ENCODE measurements at places on chromosomes 2 and 18. TPM values are rescaled to one million over a fixed set of nuclear protein-coding genes. Genes with fewer than 3 reads are reported as not detected.
A peak's percentile ranks its signal among the peaks of the same experiment; 100 is the strongest.

TNFRSF11A gene
- polyA plus RNA-seq, result 0.70 TPM

DNA sequence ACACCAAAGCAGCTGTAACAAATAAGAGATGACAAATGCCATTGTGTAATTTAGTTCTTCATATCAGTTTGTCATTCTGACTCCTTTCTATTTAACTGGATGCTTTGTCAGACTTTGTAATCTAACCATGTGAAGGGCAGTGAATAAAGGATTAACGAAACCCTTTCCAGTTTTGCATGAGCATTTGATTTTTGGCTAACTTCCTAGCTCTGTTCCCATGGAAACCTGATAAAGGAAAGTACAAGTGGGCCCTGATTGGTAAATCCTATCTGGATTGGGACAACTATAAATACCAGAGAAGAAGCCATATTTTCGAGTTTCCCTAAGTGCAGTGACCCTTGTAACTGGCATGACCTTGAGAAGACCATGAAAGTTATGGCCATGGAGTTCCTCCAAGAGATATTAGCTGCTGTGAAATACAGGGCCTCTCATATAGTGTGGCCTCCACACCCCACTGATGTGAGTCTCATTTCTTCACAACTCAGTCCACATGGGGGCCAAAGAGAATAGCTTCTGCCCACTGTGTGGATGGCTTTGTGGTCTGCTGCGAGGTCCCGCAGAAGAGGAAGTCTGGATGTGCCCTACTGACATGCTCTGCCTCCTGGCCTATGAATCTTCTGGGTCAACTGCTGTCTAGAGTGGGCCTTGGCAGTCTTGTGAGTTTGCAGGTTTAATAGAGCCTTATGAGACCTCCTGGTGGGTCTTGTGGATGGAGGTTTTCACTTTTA, 38.2 kb upstream of the CYP1B1 start:
- peaks cover 6% of the 10 kb centered on the region for H3K4me1 ChIP-seq
- no peak for DNase-seq
- H3K36me3 ChIP-seq, result no peaks in the 10 kb centered on the region
- no peaks in the 10 kb centered on the region for H3K27me3 ChIP-seq
- H3K4me3 ChIP-seq, result no peak overlapping the region
- no peak overlapping the region for H3K27ac ChIP-seq

GRCh38 chr2:60882971-60883753, 1.8 kb downstream of the REL start:
- peak overlapping the region; percentile 59 for H3K4me3 ChIP-seq
- peak; percentile 27 for DNase-seq
- no peaks in the 10 kb centered on the region for H3K27me3 ChIP-seq
- peaks cover 3% of the 10 kb centered on the region for H3K4me1 ChIP-seq

DNA sequence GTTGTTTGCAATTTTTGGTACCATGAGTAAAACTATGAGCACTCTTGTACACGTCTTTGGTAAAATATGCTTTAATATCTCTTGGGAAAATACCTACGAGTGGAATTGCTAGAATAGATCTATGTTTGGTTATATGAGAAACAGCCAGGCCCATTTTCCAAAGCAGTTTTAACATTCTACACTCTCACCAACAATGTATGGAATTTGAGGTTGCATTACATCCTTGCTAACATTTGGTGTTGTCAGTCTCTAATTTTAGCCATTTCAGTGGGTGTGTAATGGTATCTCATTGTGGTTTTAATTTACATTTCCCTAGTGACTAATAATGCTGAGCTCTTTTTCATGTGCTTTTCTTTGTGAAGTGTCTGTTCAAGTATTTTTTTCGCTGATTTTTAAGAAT, 118.9 kb upstream of the TCF4 start:
- no peaks in the 10 kb centered on the region for H3K27me3 ChIP-seq
- H3K4me1 ChIP-seq, result no peaks in the 10 kb centered on the region
- no peak overlapping the region for H3K4me3 ChIP-seq
- no peaks in the 10 kb centered on the region for H3K36me3 ChIP-seq
- DNase-seq, result no peak

STPG4 gene
- polyA plus RNA-seq, result 0.17 TPM

- DNase-seq, result peak; percentile 53
- H3K4me1 ChIP-seq, result peaks cover 5% of the 10 kb centered on the region
- no peaks in the 10 kb centered on the region for H3K27me3 ChIP-seq
- peak overlapping the region; percentile 19 for H3K4me3 ChIP-seq
- peak overlapping the region; percentile 82 for H3K27ac ChIP-seq
These were observed 32.6 kb upstream of the SLC40A1 start for GRCh38 chr2:189613077-189613636.

CCDC121 gene
- 6.1 TPM for polyA plus RNA-seq

- peak; percentile 43 for DNase-seq
- no peak overlapping the region for H3K4me3 ChIP-seq
- no peaks in the 10 kb centered on the region for H3K27me3 ChIP-seq
- H3K36me3 ChIP-seq, result no peaks in the 10 kb centered on the region
- H3K27ac ChIP-seq, result peak overlapping the region; percentile 99
- H3K4me1 ChIP-seq, result peaks cover 14% of the 10 kb centered on the region
These were observed 2.4 kb downstream of the KLF11 start for GRCh38 chr2:10045561-10046355.

GRCh38 chr18:64175432-64175831, 26.5 kb upstream of the LINC00305 start:
- no peak for DNase-seq
- no peaks in the 10 kb centered on the region for H3K36me3 ChIP-seq
- H3K27ac ChIP-seq, result no peak overlapping the region
- H3K4me3 ChIP-seq, result no peak overlapping the region
- H3K27me3 ChIP-seq, result no peaks in the 10 kb centered on the region

VWC2L gene
- not detected for polyA plus RNA-seq

GRCh38 chr2:208491641-208492040, 85.0 kb downstream of the PTH2R start:
- no peak for DNase-seq
- H3K4me3 ChIP-seq, result no peak overlapping the region
- H3K27me3 ChIP-seq, result no peaks in the 10 kb centered on the region
- H3K36me3 ChIP-seq, result no peaks in the 10 kb centered on the region
- H3K27ac ChIP-seq, result no peak overlapping the region

TANC1 gene
- polyA plus RNA-seq, result 17.0 TPM

DNA sequence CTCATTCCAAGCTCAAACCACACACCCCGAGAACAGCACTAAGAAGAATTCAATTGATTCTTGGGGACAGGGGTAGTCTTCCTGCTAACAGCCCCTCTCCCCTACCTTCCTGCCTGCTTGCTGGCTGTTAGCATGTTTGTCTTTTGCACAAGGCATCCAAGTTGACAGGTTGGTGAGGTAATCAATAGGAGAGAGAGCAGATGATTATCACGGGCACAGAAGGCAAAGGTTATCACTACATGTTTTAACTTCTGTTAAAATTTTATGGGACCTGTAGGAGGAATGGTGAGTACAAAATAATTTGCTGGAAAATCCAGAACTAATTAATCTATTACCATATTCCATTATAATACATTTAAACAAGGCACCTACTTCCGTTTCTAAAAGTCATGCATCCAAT, 442.1 kb upstream of the TCF4 start:
- H3K4me3 ChIP-seq, result no peak overlapping the region
- H3K4me1 ChIP-seq, result no peaks in the 10 kb centered on the region
- H3K36me3 ChIP-seq, result no peaks in the 10 kb centered on the region
- H3K27ac ChIP-seq, result no peak overlapping the region
- no peak for DNase-seq
- H3K27me3 ChIP-seq, result no peaks in the 10 kb centered on the region

DNA sequence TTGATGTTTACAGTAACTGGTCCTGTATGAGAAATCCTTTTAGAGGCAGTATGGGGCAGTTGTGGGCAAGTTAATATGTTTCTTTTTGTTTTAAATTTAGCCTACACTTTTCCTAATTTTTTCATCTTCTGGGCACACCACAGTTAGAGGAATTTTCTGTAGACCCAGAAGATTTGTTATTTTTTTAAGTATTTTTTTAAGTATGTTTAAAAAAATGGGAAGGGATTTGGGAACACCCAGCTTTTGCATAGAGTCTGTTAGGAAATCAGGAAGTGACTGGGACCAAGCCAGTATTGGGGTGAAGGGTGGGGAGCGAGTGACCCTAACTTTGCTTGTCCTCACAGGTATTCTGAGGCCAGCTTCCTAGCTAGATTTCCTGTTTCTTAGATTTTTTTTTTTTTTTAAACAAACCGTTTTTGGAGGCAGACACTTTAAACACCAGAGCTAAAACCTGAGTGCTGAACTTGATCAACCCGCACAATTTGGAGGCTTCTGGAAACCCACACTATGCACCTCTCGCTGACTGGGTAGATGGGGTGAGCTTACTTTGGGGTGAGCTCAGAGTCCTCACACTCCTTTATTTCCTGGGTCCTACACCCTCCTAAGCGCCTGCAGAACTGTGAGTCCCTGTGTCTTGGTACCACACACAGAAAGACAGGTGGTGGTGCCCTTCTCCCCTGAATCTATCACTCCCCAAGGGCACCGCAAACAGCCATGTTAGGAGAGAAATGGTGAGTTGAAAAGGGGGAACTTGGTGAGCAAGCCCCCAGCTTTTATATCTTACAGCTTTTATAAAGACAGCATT, 5.2 kb downstream of the GATA6 start:
- H3K4me3 ChIP-seq, result peak overlapping the region; percentile 98
- DNase-seq, result no peak
- H3K4me1 ChIP-seq, result peaks cover 9% of the 10 kb centered on the region
- H3K27me3 ChIP-seq, result no peaks in the 10 kb centered on the region

- H3K4me3 ChIP-seq, result no peak overlapping the region
- no peaks in the 10 kb centered on the region for H3K27me3 ChIP-seq
- no peaks in the 10 kb centered on the region for H3K4me1 ChIP-seq
- no peak overlapping the region for H3K27ac ChIP-seq
- H3K36me3 ChIP-seq, result no peaks in the 10 kb centered on the region
- no peak for DNase-seq
These were observed 567.8 kb upstream of the KLHL29 start for GRCh38 chr2:22817197-22817596.

- H3K4me1 ChIP-seq, result no peaks in the 10 kb centered on the region
- no peak overlapping the region for H3K27ac ChIP-seq
- no peak for DNase-seq
- H3K4me3 ChIP-seq, result no peak overlapping the region
- H3K36me3 ChIP-seq, result no peaks in the 10 kb centered on the region
These were observed 42.3 kb upstream of the DOK6 start for GRCh38 chr18:69358212-69358895.

GNLY gene
- polyA plus RNA-seq, result 10.8 TPM

DNA sequence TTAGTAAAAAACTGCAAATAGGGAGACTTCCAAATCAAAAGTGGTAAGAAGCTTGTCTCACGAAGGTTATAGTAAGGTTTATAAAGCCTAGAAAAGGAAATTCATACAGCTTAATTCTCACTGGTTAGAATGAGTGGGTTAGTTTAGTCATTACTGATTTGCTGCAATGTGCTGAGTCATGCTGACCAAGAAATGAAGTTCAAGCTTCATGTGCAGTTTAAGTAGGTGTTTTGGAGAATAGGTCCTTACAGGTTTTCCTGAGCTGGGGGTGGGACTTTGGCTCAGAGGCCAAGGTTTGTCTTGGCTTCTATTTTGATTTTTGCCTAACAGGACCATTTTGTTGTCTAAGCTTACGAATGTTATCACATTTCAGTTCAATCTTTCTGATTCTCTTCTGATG, 15.1 kb downstream of the CLIP4 start:
- H3K4me1 ChIP-seq, result peaks cover 2% of the 10 kb centered on the region
- H3K27ac ChIP-seq, result peak overlapping the region; percentile 65
- H3K36me3 ChIP-seq, result no peaks in the 10 kb centered on the region
- no peaks in the 10 kb centered on the region for H3K27me3 ChIP-seq
- no peak for DNase-seq
- no peak overlapping the region for H3K4me3 ChIP-seq

GRCh38 chr2:128549646-128550260, 231.1 kb upstream of the HS6ST1 start:
- H3K4me3 ChIP-seq, result no peak overlapping the region
- DNase-seq, result no peak
- H3K36me3 ChIP-seq, result no peaks in the 10 kb centered on the region
- no peak overlapping the region for H3K27ac ChIP-seq

DNA sequence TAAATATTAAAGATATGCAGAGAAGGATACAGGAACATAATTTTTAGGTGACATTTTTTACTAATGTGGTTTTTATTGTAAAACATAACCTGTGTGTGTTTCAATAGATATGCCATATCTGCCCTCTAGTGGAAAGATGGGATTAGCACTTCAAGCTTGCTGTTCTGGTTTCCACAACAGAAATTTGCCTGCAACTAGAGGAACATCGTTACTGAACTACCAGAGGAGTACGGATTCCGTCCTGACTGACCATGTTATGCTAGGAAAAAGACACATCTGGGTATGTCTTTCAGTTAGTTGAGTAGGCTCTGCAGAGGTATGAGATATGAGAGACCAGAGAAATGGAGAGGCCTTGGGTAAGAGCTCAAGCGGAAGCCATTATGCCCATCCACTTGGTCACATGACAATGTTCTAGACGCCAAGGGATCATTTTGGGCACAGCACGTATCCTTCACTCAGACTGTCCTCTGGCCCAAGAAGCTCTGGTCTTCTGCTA, 104.9 kb downstream of the MBD2 start:
- peaks cover 2% of the 10 kb centered on the region for H3K4me1 ChIP-seq
- no peaks in the 10 kb centered on the region for H3K36me3 ChIP-seq
- no peak overlapping the region for H3K27ac ChIP-seq
- no peaks in the 10 kb centered on the region for H3K27me3 ChIP-seq
- no peak overlapping the region for H3K4me3 ChIP-seq
- DNase-seq, result no peak

GRCh38 chr2:224885291-224885690, 157.0 kb downstream of the DOCK10 start:
- H3K36me3 ChIP-seq, result no peaks in the 10 kb centered on the region
- DNase-seq, result no peak
- no peak overlapping the region for H3K4me3 ChIP-seq

GRCh38 chr2:69309351-69310110, 77.5 kb downstream of the GFPT1 start:
- no peaks in the 10 kb centered on the region for H3K27me3 ChIP-seq
- peaks cover 11% of the 10 kb centered on the region for H3K4me1 ChIP-seq
- peak; percentile 52 for DNase-seq
- H3K36me3 ChIP-seq, result no peaks in the 10 kb centered on the region

DNA sequence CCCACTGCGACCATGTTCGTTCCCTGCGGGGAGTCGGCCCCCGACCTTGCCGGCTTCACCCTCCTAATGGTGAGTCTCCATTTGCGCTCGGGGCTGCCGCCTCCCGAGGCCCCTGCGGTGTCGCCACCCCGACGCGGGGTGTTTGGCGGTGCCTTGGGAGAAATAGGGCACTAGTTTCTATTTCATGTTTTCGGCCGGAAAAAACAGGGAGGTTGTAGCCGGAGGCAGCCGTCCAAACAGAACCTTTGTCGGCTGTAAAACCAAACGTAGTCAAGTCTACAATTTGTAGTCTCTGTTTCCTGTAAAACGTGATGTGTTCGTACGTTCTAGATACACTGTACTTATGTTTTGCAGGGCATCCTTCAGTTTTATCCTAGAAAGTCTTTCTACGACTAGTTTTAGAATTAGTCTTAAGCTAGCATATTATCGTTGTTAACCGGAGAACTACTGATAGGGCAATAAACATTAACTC, 290 bp downstream of the PSMG2 start:
- peak overlapping the region; percentile 87 for H3K4me3 ChIP-seq
- H3K27ac ChIP-seq, result peak overlapping the region; percentile 93
- H3K4me1 ChIP-seq, result peaks cover 8% of the 10 kb centered on the region
- H3K27me3 ChIP-seq, result no peaks in the 10 kb centered on the region
- no peak for DNase-seq

GRCh38 chr18:47979611-47980200, 49.2 kb upstream of the SMAD2 start:
- H3K4me3 ChIP-seq, result no peak overlapping the region
- H3K27ac ChIP-seq, result no peak overlapping the region
- DNase-seq, result no peak
- no peaks in the 10 kb centered on the region for H3K36me3 ChIP-seq
- no peaks in the 10 kb centered on the region for H3K27me3 ChIP-seq
